ENCODE measurements at places on chromosomes 5 and 9.

DNA sequence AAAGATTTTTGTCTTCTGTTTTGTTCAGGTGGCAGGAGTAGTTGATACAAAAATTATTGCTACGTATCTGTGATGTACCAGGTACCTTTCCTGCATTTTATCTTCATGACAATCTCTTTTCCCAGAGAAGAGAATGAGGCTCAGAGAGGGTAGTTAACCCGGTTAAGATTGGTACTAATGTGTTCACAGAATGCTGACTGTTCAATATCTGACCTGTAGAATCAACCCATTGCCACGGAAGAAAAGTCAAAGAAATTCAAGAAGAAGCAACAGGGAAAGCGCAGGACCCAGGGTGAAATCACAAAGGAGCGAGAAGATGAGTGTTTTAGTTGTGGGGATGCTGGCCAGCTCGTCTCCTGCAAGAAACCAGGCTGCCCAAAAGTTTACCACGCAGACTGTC, 11.8 kb downstream of the RAB24 start:
- no peak for DNase-seq

GRCh38 chr5:148978370-148979082, 84.3 kb downstream of the SH3TC2 start:
- no peak for DNase-seq

GRCh38 chr5:111976705-111977435, 219.9 kb upstream of the NREP start:
- DNase-seq: no peak

DNA sequence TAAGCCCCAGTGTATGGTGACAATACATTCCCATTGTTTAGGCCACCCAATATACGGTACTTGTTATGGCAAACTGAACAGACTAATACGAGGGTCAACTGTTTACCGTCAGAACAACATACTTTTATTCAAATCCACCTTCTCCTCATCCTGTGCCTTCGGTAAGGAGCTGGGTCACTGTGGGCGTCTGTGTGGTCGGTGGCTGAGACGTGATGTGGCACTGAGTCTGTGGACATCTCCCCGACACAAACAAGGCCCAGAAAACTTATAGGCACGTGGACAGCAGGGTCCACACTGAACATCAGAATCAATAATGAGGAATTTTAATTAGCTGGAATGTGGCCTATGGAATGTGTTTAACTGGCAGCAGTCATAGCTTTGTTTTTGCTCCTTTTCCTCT, 154.3 kb upstream of the IRX2 start:
- DNase-seq: no peak

GRCh38 chr5:168305281-168305680, 13.8 kb downstream of the WWC1 start:
- DNase-seq: no peak
